Lung microvascular endothelial cell (primary cell): ENCODE measurements at places on chromosomes 13 and 19. TPM values are rescaled to one million over a fixed set of nuclear protein-coding genes. Genes with fewer than 3 reads are reported as not detected.

The FUT2 gene
- not detected in 2 replicates for total RNA-seq

The SIGLEC5 gene
- total RNA-seq: not detected in 2 replicates

The OR7D2 gene
- total RNA-seq: under 0.01 TPM in 1 of 2 replicates, not detected in the other

The TMEM190 gene
- total RNA-seq: not detected in 2 replicates

The NTF4 gene
- not detected in 2 replicates for total RNA-seq

The CALR3 gene
- total RNA-seq: not detected in 2 replicates

The CEACAM3 gene
- not detected in 2 replicates for total RNA-seq

- no peak for DNase-seq
These were observed 23.9 kb downstream of the EDNRB start for GRCh38 chr13:77894743-77895142.

DNA sequence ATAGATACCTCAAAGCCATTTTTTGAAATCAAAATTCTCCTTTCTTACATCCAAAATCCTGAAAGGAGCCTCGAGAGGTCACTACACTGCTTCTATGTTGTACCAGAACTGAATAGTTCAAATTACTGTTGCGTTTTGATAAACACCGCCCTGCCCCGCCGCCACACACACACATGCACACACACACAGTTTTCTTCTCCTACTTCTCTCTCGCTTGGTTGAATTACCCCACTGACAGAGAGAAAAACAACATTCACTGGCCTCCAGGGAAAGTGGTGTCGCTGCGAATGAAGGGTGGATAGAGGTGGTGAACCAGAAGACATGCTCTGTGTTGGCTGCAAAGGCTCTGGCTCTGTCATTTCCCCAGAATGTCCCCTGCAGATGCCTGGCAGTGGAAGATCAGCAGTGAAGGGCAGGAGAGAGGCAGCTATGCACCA lies 183.4 kb upstream of the RFC3 start:
- no peak for DNase-seq

DNA sequence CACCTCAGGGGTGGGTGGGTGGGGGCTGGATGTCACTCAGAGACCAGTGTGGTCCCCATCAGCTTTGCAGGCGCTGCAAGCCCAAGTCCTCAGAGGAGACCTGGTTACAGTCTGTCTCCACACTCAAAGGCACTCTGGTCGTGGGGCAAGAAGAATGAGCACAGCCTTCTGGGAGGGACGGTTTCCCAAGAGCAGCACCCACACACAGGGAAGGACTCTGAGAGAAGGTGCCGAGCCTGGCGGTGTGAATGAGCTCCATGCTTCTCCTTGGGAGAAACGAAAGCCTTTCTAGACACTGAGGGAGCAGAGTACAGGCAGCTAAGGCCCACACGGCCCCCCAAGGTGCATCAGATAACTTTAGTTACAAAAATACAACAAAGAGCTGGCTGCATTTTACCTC lies 473.6 kb downstream of the FOXO1 start:
- DNase-seq: no peak

DNA sequence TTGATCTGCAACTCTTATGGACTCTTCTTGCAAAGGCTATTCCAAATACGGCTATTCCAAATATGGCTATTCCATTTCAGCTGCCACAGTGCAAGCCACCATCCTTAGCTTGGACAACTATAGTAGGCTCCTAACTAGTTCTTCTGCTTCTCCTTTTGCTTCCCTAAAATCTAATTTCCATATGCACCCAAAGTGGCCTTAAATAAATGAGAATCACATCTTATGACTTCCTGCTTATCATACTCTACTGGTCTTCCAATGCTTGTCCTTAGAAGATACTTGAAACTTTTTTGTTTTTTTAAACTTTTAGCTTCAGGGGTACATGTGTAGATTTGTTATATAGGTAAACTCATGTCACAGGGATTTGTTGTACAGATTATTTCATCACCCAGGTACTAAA lies 4.9 kb downstream of the UCHL3 start:
- no peak for DNase-seq

DNA sequence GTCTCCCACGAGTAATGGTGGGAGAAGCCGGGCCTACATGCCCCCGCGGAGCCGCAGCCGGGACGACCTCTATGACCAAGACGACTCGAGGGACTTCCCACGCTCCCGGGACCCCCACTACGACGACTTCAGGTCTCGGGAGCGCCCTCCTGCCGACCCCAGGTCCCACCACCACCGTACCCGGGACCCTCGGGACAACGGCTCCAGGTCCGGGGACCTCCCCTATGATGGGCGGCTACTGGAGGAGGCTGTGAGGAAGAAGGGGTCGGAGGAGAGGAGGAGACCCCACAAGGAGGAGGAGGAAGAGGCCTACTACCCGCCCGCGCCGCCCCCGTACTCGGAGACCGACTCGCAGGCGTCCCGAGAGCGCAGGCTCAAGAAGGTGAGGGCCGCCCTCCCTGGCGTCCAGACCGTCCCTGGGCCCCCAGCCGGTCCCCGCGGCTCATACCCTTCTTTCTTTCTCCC lies 1.4 kb upstream of the USF2 start:
- peak; percentile 55 for DNase-seq

DNA sequence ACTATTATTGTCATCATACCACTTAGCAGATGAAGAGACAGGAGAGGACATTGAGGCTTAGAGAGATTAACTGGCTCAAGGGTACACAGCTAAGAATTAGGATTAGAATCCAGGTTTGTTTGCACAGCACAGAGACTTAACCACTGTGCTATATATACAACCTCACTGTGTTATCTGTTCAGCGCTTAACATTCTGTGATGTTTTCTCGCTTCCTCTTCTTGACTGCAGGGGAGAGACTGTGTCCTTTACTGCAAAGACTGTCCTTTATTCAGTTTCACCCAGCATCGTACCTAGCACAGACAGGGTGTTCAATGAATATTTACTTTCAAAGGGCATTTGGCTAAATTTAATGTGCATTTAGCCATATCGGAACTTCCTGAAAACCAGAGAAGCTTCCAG lies 54.9 kb upstream of the PCDH8 start:
- no peak for DNase-seq

- DNase-seq: no peak
These were observed 347.9 kb downstream of the FGF9 start for GRCh38 chr13:22018836-22019210.

GRCh38 chr13:27969082-27969865 lies at the start of gene CDX2:
CDX2 (minus strand) TSS chr13:27969315; CDS start chr13:27969006, 309 bp downstream.
- no peak for DNase-seq

- no peak for DNase-seq
These were observed 9.5 kb downstream of the KMT2B start for GRCh38 chr19:35727053-35727955.

- DNase-seq: no peak
These were observed 38.7 kb downstream of the ELF1 start for GRCh38 chr13:40980461-40980860.

DNA sequence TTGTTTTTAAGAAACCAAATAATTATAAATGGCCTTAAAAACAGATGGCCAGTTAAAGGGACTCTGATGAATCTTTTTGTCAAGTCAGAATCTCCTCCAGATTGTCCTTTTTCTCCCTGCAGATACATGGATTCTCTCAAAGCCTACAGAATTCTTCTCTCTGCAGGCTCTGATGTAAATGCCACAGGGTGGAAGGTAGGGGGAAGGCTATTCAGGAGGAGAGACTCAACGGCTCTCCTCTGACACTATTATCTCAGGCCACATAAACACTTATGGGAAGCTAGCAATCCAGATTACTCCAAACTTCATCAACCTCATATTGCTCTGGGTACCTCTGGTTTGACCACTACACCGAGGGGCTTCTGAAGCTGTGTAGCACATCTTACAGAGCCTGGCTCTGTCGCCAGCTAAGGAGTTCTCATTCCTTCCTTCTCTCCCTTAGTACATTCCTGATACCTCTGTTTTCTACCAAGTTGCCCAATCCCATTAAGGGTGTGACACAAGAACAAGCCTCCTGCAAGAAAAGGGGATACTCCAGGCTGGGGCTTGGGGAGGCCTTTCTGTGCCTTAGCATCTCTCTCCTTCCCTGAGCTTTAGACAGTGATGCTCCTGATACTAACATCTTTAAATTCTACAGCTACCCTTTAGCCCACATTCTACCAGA lies 14.9 kb downstream of the LCP1 start:
- no peak for DNase-seq
